Stimulated activated naive CD4-positive, alpha-beta T cell (primary cell): ENCODE measurements at places on chromosomes 16 and 17.

GRCh38 chr17:70190959-70191805, 21.9 kb downstream of the KCNJ2 start:
- no peak for DNase-seq

DNA sequence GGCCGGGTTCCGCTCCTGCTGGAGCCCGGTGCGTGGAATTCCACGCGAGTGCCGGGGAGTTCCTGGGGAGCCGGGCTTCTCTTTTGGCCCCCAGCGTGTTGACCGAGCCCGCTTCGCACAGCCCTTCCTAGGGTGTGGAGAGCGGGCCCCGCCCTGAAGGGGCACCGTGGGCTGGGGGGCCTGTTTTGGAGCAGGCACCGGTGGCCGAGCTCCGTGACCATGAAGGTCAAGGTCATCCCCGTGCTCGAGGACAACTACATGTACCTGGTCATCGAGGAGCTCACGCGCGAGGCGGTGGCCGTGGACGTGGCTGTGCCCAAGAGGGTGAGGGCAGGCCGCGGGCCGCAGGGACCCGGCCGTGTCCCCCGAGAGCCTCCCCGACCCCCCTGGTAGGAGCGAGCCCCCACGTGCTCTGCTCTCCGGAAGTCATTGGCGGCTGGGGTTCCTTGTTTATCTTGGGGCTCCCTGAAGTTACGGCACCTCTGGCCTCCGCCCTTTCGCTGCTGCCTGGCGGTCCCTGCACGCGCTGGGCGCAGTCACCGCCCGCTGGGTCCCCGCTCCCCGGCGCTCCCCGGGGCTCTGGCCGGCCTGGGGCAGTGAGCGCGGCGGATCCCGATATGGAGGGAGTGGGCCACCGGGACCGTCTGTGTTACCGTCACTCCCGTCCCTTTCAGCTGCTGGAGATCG, 528 bp downstream of the HAGHL start:
- no peak for DNase-seq

- DNase-seq: no peak
These were observed 77.5 kb upstream of the DYNLRB2 start for GRCh38 chr16:80463326-80463725.

- DNase-seq: no peak
These were observed 41.9 kb downstream of the ZFHX3 start for GRCh38 chr16:73006026-73006425.

- DNase-seq: no peak
These were observed 1.3 kb downstream of the SLX4 start for GRCh38 chr16:3609895-3610697.

DNA sequence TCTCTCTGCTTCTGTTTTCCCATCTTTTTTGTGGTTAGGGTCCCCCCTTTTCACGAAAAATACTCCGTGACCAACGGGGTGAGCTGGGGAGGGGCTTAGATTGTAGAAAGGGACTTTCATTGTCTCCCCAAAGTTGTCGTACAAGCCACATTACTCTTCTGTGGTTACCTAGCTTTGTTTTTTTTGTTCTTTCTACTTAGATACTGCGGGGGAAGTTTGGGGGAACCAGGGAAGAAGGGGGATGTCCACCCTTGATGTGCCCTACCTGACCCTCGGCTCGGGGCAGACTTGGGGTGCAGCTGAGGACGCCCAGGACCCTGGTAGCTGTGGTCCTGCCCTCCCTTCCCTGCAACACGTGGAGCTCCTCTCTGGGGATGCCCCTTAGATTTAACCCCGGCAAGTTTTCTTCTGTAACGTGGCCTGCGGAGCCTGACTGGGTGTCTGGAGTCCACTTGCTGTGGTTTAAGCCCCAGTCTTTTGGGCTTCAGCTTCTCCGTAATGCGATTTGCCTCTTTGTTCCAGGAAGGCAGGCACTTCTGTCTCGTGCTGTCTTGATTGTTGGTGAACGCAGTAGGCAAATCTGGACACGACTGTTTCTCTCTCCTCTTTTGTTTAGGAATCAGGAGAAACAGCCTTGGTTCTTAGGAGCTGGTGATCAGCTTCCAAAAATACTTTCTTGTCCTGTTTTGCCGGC, 892 bp downstream of the ABCC1 start:
- DNase-seq: peak; percentile 37

DNA sequence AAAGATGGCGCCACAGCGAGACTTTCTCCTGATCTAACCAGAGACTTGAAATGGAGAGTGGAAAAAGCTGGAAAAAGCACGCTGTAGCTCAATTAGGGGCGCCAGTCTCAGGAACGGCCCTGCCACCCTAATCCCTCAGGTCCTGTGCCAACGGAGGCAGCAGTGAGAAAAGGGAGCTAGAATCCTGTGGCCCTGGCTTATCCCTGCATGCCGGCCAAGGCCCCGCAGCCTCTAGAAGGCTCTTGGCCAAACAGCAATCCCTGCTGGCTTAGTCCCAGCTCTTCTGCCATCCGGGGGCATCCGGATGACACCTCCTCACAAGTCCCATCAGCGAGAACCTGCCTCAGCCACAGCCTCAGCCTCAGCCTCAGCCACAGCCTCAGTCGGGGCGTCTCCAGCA, 69.8 kb downstream of the MRM3 start:
- no peak for DNase-seq

DNA sequence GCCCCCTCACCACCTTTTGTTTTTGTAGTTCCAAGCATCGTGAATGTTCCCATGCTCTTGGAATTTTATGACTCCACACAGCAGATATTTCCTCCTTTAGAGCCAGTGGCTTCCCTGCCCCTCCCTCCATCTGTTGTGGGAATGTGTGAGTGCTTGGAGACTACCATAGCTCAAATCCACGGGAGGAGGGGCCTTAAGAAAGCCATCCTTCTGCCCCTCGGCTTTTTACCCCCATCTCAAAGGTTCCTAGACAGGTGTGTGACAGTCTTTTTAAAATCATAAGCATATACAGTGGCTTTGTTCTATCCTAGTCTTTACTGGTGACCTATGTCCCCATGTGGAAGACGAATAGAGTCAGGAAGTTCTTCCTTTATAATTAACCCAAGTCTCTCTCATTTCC, 47.2 kb downstream of the YPEL2 start:
- DNase-seq: no peak

DNA sequence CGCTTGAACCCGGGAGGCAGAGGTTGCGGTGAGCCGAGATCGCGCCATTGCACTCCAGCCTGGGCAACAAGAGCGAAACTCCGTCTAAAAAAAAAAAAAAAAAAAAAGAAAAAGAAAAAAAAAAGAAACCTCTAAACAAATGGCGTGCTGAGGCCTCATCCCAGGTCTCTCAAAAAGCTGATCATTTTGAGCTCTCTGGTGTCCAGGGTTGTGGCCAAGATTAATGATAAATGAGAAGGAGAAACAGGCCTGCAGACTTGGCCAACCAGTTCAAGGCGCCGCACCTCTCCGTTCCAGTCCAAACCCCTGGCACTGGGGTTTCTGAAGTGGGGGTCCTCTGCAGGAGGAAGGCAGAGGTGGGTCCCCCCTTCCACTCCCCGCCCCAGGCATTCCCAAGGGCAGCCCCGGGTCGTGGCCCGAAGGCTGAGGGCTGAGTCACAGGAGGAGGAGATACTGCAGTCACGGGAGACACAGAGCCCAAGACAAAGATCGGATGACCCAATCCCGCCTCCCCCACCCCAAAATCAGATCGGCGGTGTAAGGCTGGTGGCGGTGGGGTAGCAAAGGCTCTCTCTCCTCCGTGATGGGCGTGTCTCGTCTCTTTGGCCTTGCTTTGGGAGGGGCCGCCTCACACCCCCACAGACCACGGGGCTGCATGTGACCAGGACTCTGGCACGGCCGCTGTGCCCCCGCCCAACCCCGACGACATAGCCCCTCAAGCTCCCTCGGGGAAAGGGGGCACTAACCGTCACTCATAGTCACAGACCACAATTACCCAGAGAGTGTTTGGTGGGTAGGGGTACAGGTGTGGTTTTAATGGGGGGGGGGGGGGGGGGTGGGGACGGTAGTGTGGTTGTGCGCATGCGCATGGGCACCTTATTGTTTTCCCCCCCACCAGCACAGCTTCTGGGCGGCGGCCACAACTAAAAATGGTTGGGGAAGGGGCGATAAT, 1.1 kb downstream of the VAT1 start:
- DNase-seq: peak; percentile 33

DNA sequence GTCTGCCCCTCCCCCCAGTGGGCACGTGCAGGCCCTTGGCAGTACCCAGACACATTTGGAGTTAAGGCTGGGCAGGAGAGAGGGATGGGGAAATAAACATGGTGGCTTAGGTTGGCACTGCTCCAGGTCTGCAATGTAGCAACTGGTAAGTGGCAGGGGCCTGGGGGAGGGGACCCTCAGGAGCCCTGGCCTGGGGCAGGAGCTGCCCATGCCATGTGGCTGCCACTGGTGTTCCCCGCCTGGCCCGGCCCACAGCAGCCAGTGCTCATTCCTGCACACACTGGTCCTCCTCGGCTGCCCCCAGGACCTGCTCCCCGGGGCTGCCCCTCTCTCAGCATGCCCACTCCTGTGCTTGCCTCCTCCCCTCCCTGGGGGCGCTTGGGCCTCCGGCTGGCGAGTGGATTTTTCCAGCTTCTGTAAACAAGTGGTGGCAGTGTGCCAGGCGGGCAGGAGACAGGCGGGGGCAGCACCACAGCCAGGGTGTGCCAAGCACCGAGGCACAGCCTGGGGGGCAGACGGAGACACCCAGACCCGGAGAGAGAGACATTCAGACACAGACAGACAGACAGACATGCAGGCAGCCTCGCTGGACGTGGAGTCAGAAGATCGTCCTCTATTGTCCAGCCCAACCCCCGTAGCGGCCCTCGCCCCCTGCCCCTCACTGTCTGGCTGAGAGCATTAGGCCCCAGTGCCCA, 9.4 kb downstream of the THRA start:
- no peak for DNase-seq

- DNase-seq: no peak
These were observed 12.5 kb downstream of the TMIGD1 start for GRCh38 chr17:30321314-30321713.

GRCh38 chr17:38735161-38735997, 5.2 kb downstream of the CISD3 start:
- peak; percentile 71 for DNase-seq

GRCh38 chr17:29867643-29868181, 62.3 kb downstream of the SSH2 start:
- no peak for DNase-seq

GRCh38 chr17:41625602-41626001, 1.2 kb upstream of the KRT17 start:
- no peak for DNase-seq

DNA sequence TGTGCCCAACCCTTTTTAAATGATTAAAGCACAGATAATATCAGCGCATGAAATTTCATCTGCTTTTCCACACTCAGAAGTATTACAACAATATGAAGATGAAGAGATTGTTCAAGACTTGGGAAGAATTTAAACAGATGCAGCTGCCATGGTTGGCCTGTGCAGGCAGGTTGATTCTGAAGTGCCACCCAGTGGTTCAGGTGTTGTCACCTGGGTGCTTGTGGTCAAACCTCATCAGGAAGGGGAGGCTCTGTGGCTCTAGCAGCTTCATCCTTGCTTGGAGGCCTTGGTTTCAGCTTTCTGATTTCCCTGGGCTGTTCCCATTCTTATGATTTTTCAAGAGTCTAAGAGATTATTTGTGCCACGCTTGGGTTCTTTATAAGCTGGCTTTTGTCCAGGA, 22.2 kb upstream of the CLEC18C start:
- DNase-seq: no peak

GRCh38 chr17:61635913-61636432, 45.0 kb upstream of the NACA2 start:
- peak; percentile 1 for DNase-seq

GRCh38 chr16:466651-467050, 41.2 kb downstream of the RAB11FIP3 start:
- no peak for DNase-seq

- no peak for DNase-seq
These were observed 2.4 kb downstream of the TMEM95 start for GRCh38 chr17:7357381-7357780.

GRCh38 chr17:63523253-63523855, at the start of gene KCNH6:
TSS of gene KCNH6 (plus strand) at chr17:63523358. CDS start at chr17:63523414, 56 bp downstream.
- DNase-seq: no peak

DNA sequence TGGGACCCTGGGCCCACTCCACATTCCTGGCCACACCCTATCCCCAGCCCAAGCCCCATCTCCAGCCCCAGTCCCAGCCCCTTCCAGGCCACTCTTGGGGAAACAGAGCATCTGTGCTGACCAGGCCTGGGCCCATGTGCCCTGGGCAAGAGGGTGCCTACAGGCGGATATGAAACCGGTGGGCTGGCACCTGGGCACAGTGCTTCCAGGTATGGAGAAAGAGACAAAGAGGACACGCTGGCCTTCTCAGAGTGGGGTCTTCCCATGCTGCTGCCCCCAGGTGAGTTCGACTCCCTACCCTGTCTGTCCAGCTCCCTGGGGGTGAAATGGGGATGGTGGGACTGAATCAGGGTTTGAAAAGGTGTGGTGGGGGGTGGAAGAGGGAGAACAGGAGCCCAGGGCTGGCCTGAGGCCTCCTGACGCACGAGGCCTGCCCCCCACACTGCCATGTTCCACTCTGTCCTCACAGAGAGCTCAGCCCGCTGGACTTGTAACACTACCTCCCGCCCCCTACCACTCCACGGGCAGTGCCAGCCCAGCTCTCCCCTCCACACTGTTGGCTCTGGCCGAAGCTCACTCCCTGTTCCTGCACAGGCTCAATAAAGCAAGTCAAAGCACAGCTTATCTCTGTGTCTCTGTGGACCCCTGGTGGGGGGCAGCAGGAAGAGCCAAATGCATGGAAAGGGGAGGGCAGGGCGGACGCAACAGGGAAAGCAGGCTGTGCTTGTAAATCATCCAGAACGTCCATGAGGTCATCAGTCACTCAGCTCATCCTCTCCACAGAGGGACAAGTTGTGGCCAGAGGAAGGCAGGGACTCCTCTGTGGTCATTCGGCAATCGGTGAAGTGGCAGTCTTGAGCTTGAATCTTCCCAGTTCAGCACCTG, 71.1 kb upstream of the TMEM97 start:
- DNase-seq: no peak

- DNase-seq: no peak
These were observed 47.4 kb downstream of the AXIN2 start for GRCh38 chr17:65514082-65514481.

GRCh38 chr16:65200156-65200773, 78.4 kb upstream of the CDH11 start:
- DNase-seq: no peak

GRCh38 chr17:412211-413015, 59.8 kb upstream of the RPH3AL start:
- DNase-seq: peak; percentile 63
